Stimulated activated naive CD8-positive, alpha-beta T cell treated with anti-CD3 and anti-CD28 coated beads, Interleukin-15, Interleukin-2, amounts not matched to agents 100 U/mL and 50 U/mL, for 24 hours (primary cell): ENCODE measurements at places on chromosomes 3 and 15.

DNA sequence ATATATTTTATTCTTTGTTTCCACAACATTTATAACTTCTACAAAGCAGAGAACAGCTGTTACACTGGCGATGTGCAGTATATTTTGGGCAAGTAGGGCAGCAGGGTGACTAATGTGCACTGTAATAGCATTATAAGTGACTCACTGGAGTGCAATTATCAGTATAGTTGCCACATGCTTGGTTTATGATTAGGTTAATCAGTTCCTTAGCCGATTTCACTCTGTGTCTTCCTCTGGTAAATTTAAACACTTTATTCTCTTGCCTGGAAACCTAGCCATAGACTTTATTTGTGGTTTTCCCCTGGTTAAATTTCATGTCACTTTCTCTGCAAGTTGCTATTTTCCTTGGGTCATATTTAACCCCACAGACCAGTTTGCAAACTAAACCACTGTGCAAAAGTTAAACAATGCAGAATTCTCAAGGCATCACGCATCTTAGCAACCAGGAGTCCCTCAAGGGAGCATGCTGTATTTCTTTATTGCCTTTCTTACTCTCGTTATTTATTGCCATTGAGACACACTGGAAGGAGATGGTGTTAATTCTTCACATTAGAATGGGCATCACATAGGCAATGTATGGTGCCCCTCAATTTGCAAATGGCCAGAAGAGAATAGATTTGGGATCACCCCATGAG is 690.2 kb upstream of the DPPA4 start:
- DNase-seq, result no peak

DNA sequence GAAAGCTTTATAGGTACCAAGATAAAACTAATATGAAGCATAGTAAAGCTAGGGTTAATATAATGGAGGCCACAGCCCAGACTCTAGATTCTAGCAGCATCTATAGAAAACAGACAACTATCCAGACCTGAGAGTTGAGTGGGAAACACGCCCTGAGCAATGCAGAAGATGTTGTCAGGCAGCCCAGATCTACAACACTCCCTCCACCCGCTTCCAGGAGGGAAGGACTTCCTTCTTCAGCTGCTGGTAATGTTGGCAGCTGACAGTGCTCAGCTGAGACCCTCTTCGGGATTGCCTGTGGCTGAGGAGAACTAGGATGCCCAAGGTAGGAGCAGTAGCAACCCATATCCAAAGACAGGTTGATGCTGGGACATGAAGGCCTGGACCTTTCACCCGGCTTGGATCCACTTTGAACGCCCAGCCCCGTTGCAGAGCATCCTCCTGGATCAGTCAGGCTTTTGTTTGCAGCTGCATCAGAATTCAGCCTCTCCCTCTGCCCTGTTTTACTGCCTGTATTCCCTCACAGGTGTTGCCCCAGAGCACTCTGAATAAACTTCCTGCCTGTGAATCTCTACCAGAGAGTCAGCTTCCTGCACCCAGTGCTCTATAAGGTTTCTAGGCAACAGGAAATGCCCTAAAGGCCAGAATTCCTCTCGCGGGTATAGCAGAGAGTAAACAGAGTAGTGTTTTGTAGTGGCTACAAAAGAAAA is 174.7 kb upstream of the IL12A start:
- no peak for DNase-seq

GRCh38 chr3:156681002-156681401 is 6.6 kb downstream of the TIPARP start:
- no peak for DNase-seq

DNA sequence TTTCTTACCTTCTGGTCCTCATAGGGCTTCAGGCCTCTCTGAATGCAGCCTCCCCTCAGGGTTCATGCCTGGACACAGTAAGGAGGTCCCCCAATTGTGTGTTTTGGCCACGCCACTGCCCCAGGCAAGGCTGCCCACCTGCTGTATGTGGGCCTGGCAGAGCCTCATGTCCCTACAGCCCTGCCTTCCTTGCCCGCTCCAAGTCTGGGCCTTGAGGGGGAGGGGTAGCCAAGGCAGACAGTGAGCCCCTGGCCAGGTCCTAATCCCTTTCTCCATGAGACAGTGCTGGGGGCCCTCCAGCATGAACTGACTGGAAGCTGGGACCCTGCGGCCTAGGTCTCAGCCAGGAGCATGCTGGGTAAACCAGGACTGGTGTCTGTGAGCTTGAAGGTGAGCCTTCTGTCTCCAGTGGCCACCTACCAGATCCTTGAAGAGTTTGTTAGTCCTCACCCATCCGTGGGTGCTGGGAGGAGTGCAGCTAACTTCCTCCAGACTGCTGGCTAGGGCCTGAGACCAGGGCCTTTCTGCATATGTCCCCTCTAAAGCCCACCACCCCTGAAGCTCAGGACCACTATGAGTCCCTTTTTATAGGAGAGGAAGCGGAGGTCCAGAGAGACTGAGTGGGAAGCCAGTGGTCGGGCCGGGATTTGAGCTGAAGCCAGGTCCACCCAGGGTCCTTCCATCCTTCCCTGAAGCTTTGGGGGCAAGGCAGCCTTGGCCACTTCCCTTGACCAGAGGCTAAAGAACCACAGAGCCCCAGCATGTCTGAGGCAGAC is 8.7 kb downstream of the ZBTB47 start:
- no peak for DNase-seq

- DNase-seq, result no peak
Measured at GRCh38 chr3:57060089-57060821, at the start of gene SPATA12. Gene SPATA12 (plus strand): TSS chr3:57060664. CDS start chr3:57073695, 13,031 bp downstream.
